ENCODE measurements at places on chromosomes 5 and 9.
A peak's percentile ranks its signal among the peaks of the same experiment; 100 is the strongest.

- DNase-seq = peak; percentile 69
- H3K4me1 ChIP-seq = peaks cover 6% of the 10 kb centered on the region
- 0 out of 2 replicates have a peak, but pooled peaks cover 5% of the 10 kb centered on the region for H3K27me3 ChIP-seq
- no peak overlapping the region for H3K27ac ChIP-seq
- no peak overlapping the region for H3K4me3 ChIP-seq
Observed at GRCh38 chr5:153893817-153894216, 144.9 kb downstream of the FAM114A2 start.

- no peaks in the 10 kb centered on the region for H3K4me1 ChIP-seq
- H3K36me3 ChIP-seq = no peaks in the 10 kb centered on the region
- DNase-seq = no peak
Observed at GRCh38 chr5:120124961-120125360, 339.1 kb upstream of the PRR16 start.

DNA sequence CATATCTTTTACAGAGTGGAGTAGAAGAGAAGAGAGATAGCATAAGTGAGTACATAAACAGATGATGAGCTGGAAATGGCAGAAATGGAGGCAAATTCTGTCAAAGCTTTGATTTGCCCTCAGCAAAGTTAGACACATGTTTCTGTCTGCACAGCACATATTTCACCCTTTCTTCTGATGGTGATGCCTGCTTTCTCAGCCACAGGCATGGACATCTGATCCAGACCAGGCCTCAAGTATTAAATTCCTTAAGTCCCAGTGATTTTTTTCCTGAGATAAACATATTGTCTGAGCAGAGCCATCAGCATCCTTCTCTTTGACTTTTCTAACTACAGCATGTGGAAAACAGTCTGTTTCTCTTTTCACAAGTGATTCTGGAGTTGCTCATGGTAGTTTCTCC is 409.8 kb downstream of the MAN2A1 start:
- no peak overlapping the region for H3K4me3 ChIP-seq
- H3K27me3 ChIP-seq = no peaks in the 10 kb centered on the region
- no peaks in the 10 kb centered on the region for H3K36me3 ChIP-seq
- DNase-seq = no peak

DNA sequence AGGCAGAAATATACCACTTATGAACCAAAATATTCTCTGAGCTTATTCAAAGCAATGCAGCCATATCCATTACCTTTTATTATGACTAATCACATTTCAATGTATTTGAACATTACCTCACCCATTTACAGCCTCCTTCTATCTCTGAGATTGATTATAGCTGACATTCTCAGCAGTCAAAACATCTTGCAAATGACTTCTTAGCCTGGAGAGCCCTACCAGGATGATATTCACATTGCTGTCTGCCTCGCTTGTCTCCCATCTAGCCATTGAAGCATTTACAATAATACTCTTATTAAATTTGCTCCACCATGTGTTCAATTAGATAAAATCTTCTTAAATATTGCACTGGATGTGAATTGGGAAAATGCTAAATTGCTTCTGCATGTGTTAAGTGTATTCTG is 1879.9 kb upstream of the ACO1 start:
- no peak for DNase-seq
- no peaks in the 10 kb centered on the region for H3K4me1 ChIP-seq
- no peak overlapping the region for H3K4me3 ChIP-seq

- DNase-seq = no peak
- peaks cover 59% of the 10 kb centered on the region for H3K36me3 ChIP-seq
- no peaks in the 10 kb centered on the region for H3K27me3 ChIP-seq
- no peak overlapping the region for H3K4me3 ChIP-seq
- no peak overlapping the region for H3K27ac ChIP-seq
Observed at GRCh38 chr5:6730807-6731206, 17.6 kb downstream of the TENT4A start.

DNA sequence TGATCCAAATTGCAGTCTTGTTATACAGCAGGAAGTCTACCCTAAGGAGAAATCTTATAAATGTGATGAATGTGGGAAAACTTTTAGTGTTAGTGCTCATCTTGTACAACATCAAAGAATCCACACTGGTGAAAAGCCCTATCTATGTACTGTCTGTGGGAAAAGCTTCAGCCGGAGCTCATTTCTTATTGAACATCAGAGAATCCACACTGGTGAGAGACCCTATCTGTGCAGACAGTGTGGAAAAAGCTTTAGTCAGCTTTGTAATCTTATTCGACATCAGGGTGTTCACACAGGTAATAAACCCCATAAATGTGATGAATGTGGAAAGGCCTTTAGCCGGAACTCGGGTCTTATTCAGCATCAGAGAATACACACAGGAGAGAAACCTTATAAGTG is 10.4 kb downstream of the ZNF189 start:
- H3K4me3 ChIP-seq = no peak overlapping the region
- H3K27me3 ChIP-seq = no peaks in the 10 kb centered on the region
- no peaks in the 10 kb centered on the region for H3K4me1 ChIP-seq
- no peak for DNase-seq
- no peak overlapping the region for H3K27ac ChIP-seq

- no peak for DNase-seq
- no peak overlapping the region for H3K4me3 ChIP-seq
- no peak overlapping the region for H3K27ac ChIP-seq
- H3K27me3 ChIP-seq = peaks cover 44% of the 10 kb centered on the region
- H3K4me1 ChIP-seq = no peaks in the 10 kb centered on the region
Observed at GRCh38 chr5:2997179-2997578, 245.7 kb upstream of the IRX2 start.

DNA sequence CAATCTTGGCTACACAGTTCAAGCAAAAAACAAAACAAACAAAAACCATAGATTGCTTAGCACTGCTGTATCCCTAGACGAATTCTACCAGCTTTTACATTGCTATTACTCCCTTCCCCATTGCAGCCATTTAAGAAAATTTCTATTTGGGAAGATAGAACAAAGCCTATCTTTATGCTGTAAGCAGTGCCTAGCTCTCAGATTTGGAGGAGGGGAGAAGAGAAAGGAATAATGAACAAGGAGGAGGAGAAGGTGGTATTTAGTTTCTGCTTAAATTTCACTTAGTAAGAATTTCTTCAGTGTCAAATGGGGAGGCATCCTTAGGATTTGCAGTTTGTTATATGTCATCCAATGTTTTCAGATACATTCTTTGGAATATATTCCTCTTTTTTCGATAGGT is 16.2 kb upstream of the TLE1 start:
- no peaks in the 10 kb centered on the region for H3K27me3 ChIP-seq
- H3K27ac ChIP-seq = no peak overlapping the region
- no peak overlapping the region for H3K4me3 ChIP-seq
- DNase-seq = no peak

GRCh38 chr5:154482528-154483449 is 4.8 kb upstream of the HAND1 start:
- no peaks in the 10 kb centered on the region for H3K36me3 ChIP-seq
- peaks cover 19% of the 10 kb centered on the region for H3K4me1 ChIP-seq
- H3K27me3 ChIP-seq = peaks cover 76% of the 10 kb centered on the region
- H3K27ac ChIP-seq = no peak overlapping the region
- DNase-seq = no peak
- no peak overlapping the region for H3K4me3 ChIP-seq

DNA sequence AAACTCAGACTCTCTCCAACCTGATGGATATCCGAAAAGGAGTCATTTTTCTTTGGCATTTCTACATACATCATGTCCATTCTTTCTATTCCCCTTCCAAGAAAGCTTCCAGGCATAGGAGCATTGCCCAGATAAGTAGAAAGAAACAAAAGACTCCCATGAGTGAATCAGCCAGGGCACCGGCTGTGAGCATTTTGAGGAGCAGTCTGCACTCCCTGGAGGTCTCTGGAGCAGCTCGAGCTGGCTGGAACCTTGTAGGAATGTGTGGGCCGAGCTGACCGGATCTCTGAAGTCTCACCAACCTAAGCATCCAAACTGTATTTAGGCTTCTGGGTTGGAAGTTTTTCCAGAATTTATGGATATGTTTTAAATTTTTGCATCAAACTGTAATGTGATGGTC is 161.4 kb upstream of the TRPC7 start:
- H3K4me3 ChIP-seq = no peak overlapping the region
- no peaks in the 10 kb centered on the region for H3K27me3 ChIP-seq
- no peaks in the 10 kb centered on the region for H3K4me1 ChIP-seq
- no peaks in the 10 kb centered on the region for H3K36me3 ChIP-seq
- no peak for DNase-seq
- H3K27ac ChIP-seq = no peak overlapping the region

GRCh38 chr5:148733601-148734438 is 79.5 kb upstream of the HTR4 start:
- no peak overlapping the region for H3K27ac ChIP-seq
- no peaks in the 10 kb centered on the region for H3K36me3 ChIP-seq
- peak; percentile 44 for DNase-seq
- peaks cover 5% of the 10 kb centered on the region for H3K27me3 ChIP-seq
- no peak overlapping the region for H3K4me3 ChIP-seq
- H3K4me1 ChIP-seq = no peaks in the 10 kb centered on the region

DNA sequence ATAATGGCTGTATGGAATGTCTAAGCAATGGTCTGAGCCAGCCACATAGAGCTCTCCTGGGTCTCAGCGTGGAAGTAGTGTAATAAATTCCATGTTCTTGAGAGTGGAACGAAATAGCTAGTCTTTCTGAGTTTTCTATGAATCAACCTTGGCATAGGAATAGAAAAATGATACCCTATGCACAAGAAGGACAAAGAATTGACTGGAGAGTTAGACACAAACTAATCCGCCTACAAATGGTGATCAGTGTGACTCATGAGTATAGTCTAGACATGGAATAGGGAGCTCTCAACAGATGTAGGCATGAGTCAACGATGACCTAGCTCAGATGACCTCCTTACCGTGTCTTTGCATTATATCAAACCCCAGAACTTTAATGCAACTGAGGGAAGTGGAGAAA is 256.8 kb upstream of the GRIN3A start:
- no peaks in the 10 kb centered on the region for H3K36me3 ChIP-seq
- no peak overlapping the region for H3K27ac ChIP-seq
- no peak overlapping the region for H3K4me3 ChIP-seq

DNA sequence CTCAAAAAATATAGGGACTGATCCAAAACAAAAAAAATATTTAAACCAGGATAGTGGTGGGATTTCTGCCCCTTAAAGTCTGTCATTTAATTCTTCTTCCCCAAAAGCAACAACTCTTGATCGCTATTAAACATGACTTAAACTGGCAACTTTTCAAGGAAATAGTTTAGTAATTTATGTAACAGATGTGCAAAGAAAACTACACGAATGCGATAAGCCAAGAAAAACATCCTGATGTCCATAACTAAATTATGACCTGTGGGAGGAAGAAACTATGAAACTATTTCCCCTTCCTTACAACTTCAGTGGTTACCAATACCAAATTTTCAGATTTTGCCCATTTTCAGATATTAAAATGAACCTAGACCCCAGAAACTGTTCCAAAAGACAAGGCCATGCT is 31.5 kb downstream of the CLINT1 start:
- peaks cover 13% of the 10 kb centered on the region for H3K4me1 ChIP-seq
- no peak for DNase-seq
- H3K36me3 ChIP-seq = 0 out of 3 replicates have a peak, but pooled peaks cover 2% of the 10 kb centered on the region

- no peak overlapping the region for H3K4me3 ChIP-seq
- peaks cover 33% of the 10 kb centered on the region for H3K27me3 ChIP-seq
- DNase-seq = no peak
- H3K4me1 ChIP-seq = peaks cover 9% of the 10 kb centered on the region
- no peaks in the 10 kb centered on the region for H3K36me3 ChIP-seq
Observed at GRCh38 chr5:113293068-113293974, 141.5 kb downstream of the TSSK1B start.

- no peak overlapping the region for H3K4me3 ChIP-seq
- H3K4me1 ChIP-seq = no peaks in the 10 kb centered on the region
- no peaks in the 10 kb centered on the region for H3K27me3 ChIP-seq
- DNase-seq = no peak
- H3K27ac ChIP-seq = no peak overlapping the region
- H3K36me3 ChIP-seq = no peaks in the 10 kb centered on the region
Observed at GRCh38 chr5:28473531-28474107, 1435.2 kb upstream of the CDH9 start.

GRCh38 chr5:102295534-102296177 is 428 bp downstream of the SLCO4C1 start:
- H3K36me3 ChIP-seq = no peaks in the 10 kb centered on the region
- no peaks in the 10 kb centered on the region for H3K4me1 ChIP-seq
- no peak for DNase-seq
- H3K4me3 ChIP-seq = no peak overlapping the region
- H3K27ac ChIP-seq = no peak overlapping the region
- no peaks in the 10 kb centered on the region for H3K27me3 ChIP-seq

DNA sequence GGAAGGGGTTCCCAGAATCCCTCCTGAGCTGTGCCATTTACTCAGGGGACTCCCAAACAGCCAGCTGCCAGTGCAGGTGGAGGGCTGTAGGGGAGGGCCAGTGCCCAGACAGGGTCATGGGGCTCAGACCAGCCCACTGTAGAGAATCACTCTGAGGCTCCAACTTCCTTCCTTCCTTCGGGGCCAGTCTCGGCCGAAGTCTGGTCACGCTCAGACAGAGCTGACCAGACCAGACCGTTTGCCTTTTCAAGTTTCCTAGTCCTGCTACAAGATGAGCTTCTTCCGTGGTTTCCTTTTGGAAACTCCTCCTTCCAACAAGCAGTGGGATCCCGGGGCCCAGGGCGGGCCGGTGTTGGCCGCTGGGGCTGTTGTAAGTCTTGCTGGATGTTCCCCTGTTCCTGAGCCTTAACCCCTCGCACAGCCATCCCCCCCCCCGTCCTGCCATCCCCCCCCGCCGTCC is 52.6 kb downstream of the SAR1B start:
- no peaks in the 10 kb centered on the region for H3K27me3 ChIP-seq
- no peak for DNase-seq
- H3K4me3 ChIP-seq = no peak overlapping the region
- H3K4me1 ChIP-seq = peaks cover 15% of the 10 kb centered on the region
- peaks cover 33% of the 10 kb centered on the region for H3K36me3 ChIP-seq

DNA sequence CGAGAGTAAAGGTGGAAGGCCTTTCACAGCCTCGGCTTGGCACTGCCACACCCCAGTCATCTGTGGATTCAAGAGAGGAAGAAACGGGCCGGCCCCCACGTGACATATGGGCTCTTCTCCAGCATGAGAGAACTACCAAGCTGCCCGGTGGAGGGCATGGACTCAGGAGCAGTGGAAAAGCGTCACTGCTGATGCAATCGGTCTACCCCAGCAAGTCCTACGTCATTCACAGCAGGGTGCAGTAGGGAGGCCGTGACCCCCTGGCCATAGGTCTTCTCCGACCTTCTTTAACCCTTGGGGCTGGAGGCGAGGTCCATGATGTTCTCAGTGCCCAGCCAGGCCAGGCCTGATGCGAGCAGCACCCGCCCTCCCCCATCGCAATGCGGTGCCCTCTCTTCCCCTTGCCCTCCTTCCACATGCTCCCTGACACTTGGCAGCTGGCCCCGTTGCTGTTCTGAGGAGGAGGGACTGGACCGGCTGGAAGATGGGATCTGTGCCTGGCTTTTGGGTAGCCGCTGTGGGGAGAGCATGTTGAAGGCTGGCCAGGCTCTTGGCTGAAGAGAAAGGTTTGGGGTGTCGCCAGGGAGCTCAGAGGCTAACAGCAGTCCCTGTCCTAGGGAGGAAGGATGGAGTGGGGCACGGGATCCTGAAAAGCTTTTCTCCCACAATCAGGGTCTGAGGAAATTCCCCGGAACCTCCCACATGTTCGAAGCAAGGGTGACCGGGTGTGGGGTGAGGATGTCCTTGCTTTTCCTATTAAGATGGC is 89.8 kb downstream of the LIFR start:
- DNase-seq = no peak
- no peaks in the 10 kb centered on the region for H3K36me3 ChIP-seq
- no peaks in the 10 kb centered on the region for H3K4me1 ChIP-seq
- no peak overlapping the region for H3K4me3 ChIP-seq

- no peak overlapping the region for H3K4me3 ChIP-seq
- H3K27ac ChIP-seq = no peak overlapping the region
- no peaks in the 10 kb centered on the region for H3K36me3 ChIP-seq
- no peak for DNase-seq
Observed at GRCh38 chr5:38615981-38616451, 59.6 kb upstream of the LIFR start.

Data from K562 (cell line).